ENCODE measurements at places on chromosomes 6 and 20. TPM values are rescaled to one million over a fixed set of nuclear protein-coding genes. Genes with fewer than 3 reads are reported as not detected.

ADGRF5 gene
- 11.3 TPM for total RNA-seq

ZBTB46 gene
- total RNA-seq, result 20.3 TPM

CALHM6 gene
- total RNA-seq, result not detected

ENPP1 gene
- total RNA-seq, result 1.6 TPM

AVP gene
- total RNA-seq, result not detected

DACT2 gene
- total RNA-seq, result 1.3 TPM

OLIG3 gene
- total RNA-seq, result not detected

PCK1 gene
- total RNA-seq, result not detected

MANEA gene
- total RNA-seq, result 14.7 TPM

FLRT3 gene
- total RNA-seq, result 21.9 TPM

SLC32A1 gene
- 7.2 TPM for total RNA-seq

GSTA3 gene
- total RNA-seq, result not detected

COX4I2 gene
- not detected for total RNA-seq

TSPO2 gene
- total RNA-seq, result not detected

EYS gene
- 1.9 TPM for total RNA-seq

UBD gene
- not detected for total RNA-seq

PRICKLE4 gene
- total RNA-seq, result 1.6 TPM

AGER gene
- 0.63 TPM for total RNA-seq

Measured in parietal lobe (tissue), 2 donors.